ENCODE measurements at places on chromosomes 4 and X.
A peak's percentile ranks its signal among the peaks of the same experiment; 100 is the strongest.

- no peak for DNase-seq
Observed at GRCh38 chr4:111985426-111985825, 159.8 kb upstream of the FAM241A start.

- no peak for DNase-seq
Observed at GRCh38 chr4:157048248-157048647, 27.7 kb upstream of the GLRB start.

DNA sequence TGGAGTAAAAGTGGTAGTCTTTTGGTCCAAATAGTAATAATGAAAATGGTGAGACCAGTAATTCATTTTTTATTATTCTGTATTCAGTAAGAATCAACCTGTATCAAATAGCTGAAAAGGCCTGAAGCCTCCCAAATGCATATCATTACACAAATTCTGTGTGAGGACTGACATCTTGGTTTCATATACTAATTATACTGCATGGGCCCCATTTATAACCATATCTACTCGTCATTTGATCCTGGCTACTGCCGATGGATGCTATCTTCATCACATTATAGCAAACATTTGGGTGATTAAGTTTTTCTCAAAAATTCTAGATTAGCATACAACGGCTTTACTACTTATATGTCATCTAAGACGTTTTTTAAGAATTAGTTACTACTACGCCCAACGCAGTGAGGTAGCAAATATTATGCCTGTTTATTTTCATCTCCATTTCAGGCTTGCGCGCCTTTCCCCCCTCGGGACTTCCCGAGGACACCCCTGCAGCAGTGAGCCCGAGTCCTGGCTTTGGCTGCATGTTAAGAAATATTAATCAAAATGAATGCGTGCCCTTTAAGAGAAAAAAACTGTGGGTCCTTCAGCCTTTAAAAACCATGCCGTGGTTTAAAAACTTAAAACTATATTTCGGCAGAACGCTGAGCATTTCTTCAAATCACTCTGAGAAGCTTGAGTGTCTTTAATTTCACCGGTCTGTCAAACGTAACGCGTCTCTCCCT, 814 bp upstream of the MMAA start:
- no peak for DNase-seq

- DNase-seq, result no peak
Observed at GRCh38 chrX:118968031-118968430, 6.4 kb upstream of the LONRF3 start.

GRCh38 chr4:184785813-184786212, 40.0 kb downstream of the ACSL1 start:
- DNase-seq, result no peak

- DNase-seq, result no peak
Observed at GRCh38 chrX:17020851-17021821, 74.7 kb downstream of the REPS2 start.

GRCh38 chr4:139767585-139767984, 102.0 kb downstream of the MGST2 start:
- no peak for DNase-seq

- DNase-seq, result no peak
Observed at GRCh38 chr4:10095296-10095991, 21.2 kb downstream of the WDR1 start.

DNA sequence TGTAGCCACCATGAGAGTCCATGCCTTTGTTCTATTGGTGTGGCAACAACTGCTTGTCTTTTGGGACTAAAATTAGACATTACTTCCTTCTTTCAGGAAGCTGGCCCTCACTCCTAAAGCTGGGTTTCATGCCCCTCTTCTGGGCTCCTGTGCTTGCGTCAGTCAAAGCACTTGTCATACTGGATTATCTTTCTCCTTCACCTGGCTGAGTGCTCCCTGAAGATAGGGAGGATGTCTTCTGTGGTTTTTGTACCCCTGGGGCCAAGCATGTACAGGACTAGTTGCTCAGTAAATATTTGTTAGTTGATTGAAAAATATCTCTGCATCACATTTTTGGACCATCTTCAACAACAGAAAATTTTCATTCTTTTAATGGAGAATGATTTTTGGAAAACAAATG, 26.1 kb upstream of the LONRF3 start:
- no peak for DNase-seq

- peak; percentile 78 for DNase-seq
Observed at GRCh38 chrX:107627838-107628661, at the start of gene PRPS1. Gene PRPS1 (plus strand): TSS chrX:107628510. CDS start chrX:107628629, 119 bp downstream.

- DNase-seq, result no peak
Observed at GRCh38 chrX:151988706-151989299, 14.3 kb upstream of the GABRE start.

- DNase-seq, result peak; percentile 11
Observed at GRCh38 chr4:140308366-140309123, 64.9 kb upstream of the SCOC start.

DNA sequence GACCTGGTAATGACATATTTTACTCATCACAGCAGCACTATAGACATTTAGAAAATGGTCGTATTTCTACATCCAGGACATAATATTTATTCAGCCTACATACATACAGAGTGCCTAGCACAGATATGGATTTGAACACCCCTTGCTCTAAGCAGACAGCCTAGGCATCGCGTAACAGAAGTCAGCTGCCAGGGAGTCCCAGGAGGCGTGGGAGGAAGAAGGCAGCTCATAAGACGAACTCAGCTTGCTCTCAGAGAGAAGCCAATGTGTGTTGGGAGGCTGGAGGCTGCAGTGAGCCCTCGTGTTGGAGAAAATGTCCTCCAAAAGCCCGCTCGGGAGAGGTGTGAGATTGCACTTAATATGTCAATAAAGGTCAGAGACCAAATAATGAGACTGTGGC, 131.6 kb downstream of the BCOR start:
- DNase-seq, result no peak

GRCh38 chr4:72525938-72526337, 43.1 kb downstream of the ADAMTS3 start:
- no peak for DNase-seq

DNA sequence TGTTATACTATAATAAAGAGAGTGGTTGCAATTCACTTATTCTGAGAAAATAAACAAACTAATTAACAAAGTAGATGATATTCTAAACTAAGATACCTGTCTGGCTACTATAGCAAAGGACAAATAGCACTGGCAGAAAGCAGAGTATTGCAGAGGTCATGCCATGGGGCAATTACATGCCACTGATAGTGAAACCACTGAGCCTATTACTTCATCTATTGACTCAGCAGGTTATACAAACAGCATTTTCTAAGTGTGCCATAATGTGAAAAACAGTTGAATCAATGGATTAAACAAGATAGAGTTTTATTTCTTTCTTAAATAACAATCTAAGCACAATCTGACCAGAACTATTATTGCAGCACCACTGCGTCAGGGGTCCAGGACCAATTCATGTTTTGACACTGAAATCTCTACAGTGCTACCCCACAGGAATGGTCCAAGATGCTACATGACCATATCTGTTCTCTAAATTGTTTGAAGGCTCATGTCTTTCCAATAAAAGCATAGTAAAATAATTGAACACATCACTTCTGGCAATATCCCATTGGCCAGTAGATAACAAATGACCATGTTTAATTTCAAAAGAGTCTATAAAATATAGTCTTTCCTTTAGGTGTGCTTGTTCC, 389.5 kb upstream of the GRID2 start:
- no peak for DNase-seq

GRCh38 chr4:100391863-100392262, 126.0 kb downstream of the EMCN start:
- DNase-seq, result no peak

GRCh38 chr4:91598696-91599095, 705.1 kb upstream of the GRID2 start:
- no peak for DNase-seq

DNA sequence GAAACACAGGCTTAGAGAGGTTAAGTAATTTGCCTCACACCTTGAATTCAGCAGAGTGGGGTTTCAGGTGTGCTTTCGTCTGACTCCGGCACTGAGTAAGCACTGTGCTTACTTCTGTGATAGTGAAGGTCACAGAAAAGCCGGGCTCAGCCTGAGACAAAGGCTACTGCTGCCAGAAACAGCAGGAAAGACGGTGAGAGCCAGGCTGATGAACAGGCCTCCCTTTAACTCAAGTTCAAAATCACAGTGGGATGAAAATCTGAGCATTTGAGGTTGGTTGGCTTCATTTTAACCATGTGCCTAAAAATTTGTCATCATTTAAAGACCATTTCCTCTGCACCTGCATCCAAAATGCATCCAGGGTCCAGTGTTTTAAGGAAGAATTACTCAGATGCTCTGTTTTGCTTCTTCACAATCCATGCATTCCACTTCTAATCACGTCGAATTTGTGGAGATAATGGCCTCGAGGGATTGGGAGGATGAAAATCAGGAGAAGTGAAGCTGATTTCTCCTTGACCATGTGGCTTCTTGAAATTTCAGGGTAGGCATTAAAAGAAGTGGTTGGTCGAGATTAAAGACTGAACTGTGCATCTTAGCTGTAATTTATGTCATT, 121.2 kb upstream of the LNX1 start:
- DNase-seq, result no peak

DNA sequence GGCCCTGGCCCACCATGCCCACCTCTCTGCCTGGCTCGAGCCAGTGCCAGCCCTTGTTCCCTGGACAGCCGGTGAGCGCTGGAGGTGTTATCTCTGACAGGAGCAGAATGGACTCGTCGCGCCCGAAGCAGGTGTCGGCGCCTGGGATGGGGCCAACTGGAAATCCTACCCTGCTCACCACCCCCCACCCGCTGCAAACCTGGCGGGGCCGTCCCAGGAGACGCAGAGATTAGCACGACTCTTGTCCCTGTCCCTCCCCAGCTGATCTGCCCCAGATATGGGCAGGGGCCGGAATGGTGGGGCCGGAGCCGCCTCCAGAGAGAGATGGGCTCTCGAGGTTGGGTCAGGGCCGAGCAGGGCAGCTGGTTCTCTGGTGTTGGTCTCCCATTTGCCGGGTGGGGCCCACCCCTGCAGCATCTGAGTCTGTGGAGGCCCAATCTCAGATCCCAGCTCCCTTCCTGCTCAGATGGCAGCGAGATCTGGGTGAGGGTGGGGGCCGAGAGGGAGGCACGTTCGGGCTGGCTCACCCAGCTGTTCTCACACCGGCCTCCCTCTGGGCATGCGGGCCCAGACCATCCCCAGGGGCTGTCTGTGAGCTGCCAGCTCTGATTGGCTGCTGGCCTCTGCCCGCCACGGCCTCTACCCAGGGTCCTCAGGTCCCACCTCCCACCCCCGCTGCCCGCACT, 20.1 kb upstream of the FGFR3 start:
- no peak for DNase-seq

DNA sequence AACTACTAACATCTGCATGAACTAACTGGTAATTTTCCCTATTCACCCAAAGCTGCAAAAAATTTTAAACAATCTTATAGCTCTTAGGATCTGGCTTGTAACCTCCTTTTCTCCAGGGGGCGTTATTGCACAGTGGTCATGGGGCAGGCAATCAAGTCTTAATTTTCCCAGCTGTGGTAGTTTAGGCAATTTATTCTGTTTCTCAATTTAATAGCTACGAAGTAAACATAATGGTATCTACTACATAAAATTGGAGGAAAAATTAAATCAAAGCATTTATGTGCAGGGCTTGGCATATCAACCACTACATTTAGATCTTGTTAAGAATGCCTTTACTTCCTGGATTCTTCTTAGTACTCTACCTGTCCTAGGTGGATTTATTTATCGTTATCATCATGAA, 137.4 kb upstream of the GUCY1A1 start:
- no peak for DNase-seq

- no peak for DNase-seq
Observed at GRCh38 chrX:155747520-155747919, 133.6 kb upstream of the VAMP7 start.

DNA sequence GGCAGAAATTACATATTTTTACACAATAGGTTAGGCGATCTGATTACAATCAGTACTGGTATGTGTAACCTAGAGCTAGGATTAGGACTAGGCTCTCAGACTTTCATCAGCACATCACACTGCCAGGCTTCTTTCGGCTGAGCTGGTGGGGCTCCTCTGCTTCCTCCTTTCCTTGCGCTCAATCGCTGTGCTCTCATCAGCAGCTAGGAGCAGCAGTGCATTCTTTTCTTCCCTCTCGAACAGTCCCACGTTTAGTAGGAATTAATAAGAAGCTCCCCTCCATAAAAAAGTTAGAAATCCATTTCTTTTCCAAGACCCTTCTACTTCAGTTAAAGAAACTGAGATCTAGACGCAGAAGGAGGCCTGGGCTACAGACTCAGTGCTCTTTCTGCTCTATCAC, 350.4 kb downstream of the SPRY1 start:
- no peak for DNase-seq

GRCh38 chr4:82149750-82150149, 224.0 kb downstream of the HNRNPD start:
- DNase-seq, result no peak

DNA sequence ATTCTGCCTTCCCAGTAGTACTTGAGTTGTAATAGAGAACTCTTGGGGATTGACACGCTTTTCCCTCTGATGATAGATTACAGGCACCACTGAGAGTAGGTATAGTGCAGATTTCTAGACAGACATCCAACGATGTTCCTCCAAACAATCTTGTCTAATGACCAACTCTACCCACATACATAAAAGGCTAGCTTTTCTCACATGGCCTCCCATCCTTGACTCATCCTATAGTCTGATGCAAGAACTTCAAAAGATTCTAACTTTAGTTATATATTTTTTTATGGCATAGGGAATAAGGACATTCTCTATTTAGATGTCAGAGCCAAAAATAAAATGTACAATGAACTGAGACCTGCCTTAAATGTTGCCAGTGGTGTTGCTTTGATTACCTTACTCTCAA, 60.9 kb downstream of the GLRA2 start:
- no peak for DNase-seq

DNA sequence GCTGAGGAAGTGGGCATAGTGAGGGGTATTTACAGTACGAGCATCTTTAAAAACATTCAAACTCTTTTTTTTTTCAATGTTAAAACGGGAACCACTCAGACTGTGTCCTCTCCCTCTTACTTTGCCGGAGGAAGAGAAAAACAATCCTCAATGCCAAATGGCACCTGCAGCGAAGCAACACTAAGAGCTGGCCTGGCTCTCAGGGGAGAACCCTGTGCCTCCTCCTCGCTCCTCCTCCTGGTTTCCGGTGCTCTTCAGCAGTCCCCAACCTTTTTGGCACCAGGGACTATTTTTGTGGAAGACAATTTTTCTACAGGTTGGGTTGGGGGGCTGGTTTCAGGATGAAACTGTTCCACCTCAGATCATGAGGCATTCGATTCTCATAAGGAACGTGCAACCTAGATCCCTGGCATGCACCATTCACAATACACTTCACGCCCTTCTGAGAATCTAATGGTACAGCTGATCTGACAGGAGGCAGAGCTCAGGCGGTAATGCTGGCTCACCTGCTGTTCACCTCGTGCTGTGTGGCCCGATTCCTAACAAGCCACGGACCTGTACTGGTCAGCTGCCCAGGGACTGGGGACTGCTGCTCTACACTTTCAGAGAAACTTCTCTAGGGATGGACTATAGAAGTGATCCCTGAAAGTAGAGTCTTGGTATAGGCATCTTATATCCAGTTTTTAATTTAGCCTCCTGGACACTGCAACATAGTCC, 404.1 kb downstream of the RAPGEF2 start:
- no peak for DNase-seq

- DNase-seq, result no peak
Observed at GRCh38 chr4:122731676-122732075, 828 bp upstream of the BBS12 start.

Data from GOT3 (cell line).